ENCODE measurements at places on chromosomes 7 and 10.

- DNase-seq, result no peak
These were observed 718.3 kb downstream of the GRID1 start for GRCh38 chr10:85648279-85648754.

DNA sequence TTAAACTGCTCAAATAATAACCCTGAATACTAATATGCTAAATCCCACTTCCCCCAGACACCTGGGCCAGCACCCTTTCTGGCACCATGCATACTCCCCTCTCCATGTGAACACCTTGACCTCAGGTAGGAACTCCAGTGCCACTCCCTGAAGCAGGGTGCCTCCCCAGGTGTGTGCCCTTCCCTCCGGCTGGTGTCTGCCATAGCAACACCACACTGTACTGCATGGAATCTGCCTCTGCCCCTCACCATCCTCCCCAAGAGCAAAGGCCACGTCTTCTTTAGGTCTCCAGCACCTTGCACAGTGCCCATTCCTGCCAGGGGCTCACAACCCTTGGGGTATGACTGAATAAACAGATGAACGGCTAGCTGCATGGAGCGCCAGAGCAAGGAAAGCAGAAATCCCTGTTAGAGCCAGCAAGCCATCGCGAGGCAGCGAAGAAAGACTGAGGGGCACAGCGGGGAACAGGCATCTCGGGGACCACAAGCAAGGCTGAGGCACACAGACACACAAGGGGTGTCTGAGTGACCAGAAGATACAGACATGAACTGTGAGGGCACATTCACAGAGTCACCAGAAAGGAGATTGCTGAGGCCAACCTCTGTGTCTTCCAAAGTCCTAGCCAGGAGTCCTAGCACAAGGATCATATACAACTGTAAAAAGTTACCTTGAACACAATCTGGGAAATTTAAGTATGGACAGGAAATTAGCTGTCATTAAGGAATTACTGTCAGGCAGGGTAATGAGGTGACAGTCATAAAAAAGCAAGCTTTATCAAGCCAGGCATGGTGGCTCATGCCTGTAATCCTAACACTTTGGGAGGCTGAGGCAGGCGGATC is 25.7 kb downstream of the COBL start:
- DNase-seq, result no peak

DNA sequence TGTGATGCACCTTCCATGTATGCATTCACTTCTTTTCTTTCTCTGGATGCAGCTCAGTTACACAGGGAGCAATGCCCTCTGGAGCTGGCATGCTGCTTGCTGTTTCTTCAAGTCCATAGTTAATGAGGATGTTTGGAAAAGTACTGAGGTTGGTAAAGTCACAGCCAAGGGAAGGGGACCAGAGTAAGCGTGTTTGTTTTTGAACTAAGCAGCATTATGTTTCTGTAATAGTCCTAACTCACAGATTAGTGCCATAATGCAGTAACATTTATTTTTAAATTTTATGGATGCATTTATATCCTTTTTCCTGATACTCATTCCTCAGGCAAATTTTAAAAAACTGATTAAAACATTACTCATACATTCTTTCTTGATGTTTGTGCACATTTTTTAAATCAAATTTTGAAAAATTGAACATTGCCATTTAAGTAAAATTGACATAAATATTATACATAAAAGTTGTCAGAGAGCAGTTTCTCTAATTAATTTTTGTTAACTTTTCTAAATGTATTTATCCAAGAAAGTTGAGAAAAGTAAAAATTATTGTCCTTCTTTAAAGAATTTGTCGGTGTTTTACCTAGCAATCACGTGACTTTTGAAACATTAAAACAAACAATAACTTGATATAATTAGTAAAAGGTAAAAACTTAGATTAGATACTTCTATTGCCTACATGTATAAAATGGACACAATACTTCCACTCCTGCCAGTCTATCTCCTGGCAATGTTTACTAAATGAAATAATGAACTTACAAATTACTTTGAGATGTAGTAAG is 659.6 kb upstream of the ANKRD30A start:
- DNase-seq, result no peak

- DNase-seq, result no peak
These were observed 145.9 kb downstream of the CREB5 start for GRCh38 chr7:28558236-28558635.

DNA sequence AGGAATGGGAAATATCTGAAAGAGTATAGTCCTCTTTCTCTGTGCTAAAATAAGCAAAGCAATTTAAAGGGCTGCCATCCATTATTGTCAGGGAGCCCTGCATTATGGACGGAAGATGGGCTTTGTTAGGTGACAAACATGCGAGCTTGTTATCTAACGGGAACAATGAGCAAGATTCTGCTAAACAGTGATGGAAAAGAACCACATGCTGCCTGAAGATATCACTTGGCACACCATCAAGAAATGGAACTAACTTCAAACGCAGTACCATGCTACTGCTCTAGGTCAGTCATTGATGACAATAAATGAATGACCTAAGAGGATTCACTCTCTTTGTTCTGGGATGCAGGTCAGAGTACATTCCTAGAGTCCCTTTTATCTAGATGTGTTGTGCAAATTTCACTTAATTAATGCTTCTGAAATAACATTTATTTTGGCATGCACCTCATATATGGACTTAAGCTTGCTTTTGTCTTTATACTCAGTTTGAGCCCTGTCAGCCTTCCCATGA is 175.7 kb upstream of the PTN start:
- no peak for DNase-seq

GRCh38 chr10:18879284-18879683 is 169.3 kb upstream of the MALRD1 start:
- no peak for DNase-seq

DNA sequence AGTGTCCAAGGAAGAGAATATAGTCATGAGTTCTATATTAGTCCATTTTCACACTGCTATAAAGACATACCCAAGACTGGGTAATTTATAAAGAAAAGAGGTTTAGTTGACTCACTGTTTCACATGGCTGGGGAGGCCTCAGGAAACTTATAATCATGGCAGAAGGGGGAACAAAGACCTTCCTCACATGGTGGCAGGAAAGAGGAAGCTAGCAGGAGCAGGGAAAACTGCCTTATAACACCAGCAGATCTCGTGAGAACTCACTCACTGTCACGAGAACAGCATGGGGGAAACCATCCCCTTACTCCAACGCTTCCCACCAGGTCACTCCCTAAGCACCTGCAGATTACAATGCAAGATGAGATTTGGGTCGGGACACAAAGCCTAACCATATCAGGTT is 139.0 kb upstream of the ZNF438 start:
- no peak for DNase-seq

DNA sequence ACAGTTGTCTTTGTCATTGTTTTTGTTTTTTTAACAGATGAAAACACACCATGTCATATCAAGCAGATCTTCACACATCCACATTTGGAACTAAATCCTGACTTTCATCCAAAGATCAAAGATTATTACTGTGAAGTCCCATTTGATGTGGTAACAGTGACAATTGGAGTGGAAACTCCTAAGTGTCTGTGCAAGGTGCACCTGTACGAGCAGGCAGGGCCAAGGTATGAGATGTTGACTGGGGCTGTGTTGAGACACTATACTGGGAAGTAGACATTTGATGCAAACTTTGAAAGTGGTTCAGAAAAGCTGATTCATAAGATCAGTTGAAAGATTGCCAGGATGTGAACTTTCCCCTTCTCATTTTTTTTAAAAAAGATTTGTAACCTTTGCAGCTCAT is 152.3 kb downstream of the CPED1 start:
- DNase-seq, result no peak

DNA sequence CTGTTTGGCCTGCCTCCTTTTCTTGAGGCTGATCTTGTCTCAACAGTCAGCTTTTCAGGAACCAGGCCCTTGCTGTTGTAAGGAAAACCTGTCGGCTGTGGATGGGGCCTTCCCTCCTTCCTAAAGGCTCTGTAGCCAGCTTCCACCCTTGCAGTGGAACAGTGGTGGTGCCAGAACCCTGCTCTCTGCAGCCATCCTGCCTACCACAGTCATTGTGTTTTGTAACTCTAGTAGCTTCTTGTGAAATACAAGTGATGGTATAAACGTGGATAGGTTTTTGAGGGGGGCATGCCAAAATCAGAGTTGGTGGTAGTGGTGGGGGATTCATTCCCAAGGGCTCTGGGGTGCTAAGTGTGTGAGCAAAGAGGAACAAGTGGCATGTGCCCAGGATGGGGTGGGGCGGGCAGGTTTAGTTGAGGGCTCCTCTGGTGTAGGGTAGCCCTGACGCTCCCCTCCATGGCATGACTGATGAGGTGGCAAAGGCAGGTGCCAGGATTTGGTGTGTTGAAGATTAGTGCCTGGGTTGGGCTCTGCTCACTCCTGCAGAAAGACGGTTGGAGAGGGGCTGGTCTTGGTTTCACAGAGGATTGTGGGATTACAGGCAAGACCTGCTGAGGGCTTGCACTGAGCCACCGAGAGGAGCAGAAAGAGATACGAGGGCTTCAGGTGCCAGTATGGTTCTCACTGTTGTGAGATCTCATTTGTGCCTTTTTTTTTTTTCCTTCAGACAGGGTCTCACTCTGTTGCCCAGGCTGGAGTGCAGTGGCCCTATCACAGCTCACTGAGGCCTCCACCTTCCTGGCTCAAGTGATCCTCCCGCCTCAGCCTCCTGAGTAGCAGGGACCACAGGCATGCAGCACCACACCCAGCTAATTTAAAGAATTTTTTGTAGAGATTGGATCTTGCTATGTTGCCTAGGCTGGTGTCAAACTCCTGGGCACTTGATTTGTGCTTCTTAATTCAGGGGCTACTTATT is 7.4 kb downstream of the TSPAN14 start:
- DNase-seq, result no peak

GRCh38 chr7:4257146-4258111 is 424.7 kb upstream of the FOXK1 start:
- DNase-seq, result no peak

DNA sequence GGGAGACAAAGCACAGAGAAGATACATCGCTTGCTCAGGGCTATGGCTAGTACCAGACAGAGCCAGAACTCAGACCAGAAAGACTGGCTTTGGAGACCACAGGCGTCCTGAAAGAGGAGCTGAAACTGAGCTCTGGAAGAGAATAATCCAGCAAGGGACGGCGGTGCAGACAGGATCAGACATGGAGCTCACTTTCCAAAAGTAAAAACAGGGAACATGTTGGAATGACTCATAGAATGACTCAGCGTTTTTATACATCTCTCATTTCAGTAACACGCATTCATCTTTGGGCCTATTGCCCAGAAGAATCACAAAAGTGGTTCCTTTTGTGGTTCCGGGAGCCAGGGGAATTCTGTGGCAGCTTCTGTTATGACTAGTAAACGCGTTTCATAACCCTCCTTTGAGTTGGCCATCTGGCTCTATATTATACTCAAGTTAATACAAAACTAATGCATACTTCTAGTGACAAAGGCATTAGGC is 37.2 kb downstream of the PLEKHS1 start:
- no peak for DNase-seq

- no peak for DNase-seq
These were observed 451.5 kb upstream of the SORCS1 start for GRCh38 chr10:107616031-107616430.

DNA sequence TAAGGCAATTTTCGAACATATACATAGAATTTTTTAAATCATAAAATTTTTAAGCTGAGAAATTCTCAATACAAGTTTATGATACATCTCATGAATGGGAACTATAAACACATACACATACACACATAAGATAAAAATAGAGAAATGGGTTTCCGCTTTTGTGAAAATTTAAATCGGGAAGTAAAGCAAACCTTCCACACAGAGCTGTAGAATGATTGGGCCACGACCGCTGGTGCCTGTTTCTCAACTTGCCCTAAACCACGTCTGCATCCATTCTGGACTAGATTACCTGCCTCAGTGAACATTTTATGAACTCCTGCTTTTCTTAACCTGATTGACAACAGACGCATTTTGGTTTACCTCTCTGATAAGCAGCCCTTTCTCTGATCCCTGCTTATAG is 264.4 kb downstream of the SKAP2 start:
- no peak for DNase-seq

DNA sequence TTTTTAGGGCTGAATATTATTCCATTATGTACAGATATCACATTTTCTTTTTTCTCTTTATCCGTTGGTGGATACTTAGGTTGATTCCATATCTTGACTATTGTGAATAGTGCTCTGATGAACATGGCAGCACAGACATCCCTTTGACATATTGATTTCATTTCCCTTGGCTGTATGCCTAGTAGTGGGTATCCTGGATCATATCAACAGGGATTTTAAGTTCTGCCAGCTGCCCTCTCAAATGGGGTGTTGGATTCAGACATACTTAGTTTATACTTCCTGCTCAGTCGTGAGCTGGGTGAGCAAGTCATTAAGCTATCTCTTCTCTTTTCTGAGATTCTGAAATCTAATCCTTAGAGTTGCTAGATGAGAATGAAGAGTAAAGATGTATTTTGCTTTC is 139.6 kb upstream of the SORCS3 start:
- no peak for DNase-seq

DNA sequence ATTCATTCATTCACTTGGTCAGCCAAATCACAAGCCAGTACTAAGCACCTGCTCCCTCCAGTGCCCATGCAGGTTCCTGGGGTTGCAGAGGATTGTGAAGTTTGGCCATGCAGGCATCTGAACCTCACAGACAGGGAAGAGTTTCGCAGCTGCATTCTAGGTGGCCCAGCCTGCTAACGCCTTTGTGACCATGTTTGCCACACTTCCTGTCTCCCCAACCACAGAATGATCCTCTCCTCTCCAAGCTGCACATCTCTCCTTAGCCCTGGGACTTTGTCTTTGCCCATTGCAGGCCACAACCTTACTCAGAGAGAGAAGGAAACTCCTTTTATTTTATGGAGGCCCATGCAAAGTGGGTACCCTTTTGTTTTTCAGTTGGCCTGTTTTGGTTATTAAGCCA is 31.8 kb downstream of the EPDR1 start:
- no peak for DNase-seq

GRCh38 chr7:113119429-113119828 is 1.1 kb upstream of the SMIM30 start:
- no peak for DNase-seq

- DNase-seq, result no peak
These were observed 244.4 kb upstream of the SLC26A5 start for GRCh38 chr7:103690242-103690974.

DNA sequence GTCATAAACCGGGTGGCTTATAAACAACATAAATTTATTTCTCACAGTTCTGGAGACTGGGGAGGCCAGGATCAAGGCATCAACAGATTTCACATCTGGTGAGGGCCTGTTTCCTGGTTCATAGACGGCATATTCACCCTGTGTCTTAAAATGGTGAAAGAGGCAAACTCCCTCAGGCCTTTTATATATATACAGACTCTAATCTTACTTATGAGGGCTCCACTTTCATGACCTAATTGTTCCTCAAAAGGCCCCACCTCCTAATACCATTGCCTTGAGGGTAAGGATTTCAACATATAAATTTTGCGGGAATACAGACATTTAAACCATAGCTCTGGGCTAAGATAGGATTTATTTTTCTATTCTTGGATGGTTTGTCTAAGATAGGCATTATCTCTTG is 187.2 kb downstream of the PPP1R3A start:
- DNase-seq, result no peak

DNA sequence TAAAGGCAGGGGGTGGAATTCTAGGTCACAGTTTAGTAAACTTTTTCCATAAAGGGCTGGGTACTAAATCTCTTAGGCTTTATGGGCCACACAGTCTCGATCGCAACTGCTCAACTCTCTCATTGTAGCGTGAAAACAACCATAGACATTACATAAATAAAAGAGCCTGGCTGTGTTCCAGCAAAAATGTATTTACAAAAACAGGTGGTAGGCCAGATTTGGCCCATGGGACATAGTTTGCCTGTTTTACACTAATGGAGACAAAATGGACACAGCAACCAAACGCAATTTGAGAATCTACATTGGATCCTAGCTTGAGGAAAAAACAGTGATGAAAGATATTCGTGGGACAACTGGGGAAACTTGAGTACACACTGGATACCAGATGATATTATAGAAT is 23.2 kb upstream of the MALSU1 start:
- no peak for DNase-seq

- DNase-seq, result no peak
These were observed 342.5 kb downstream of the PTEN start for GRCh38 chr10:88205842-88206446.

Data from aorta (tissue), 5 donors.